ENCODE measurements at places on chromosomes 3 and 15. TPM values are rescaled to one million over a fixed set of nuclear protein-coding genes. Genes with fewer than 3 reads are reported as not detected.

The ETV5 gene
- total RNA-seq, result 41.4 TPM

GRCh38 chr3:74768010-74768409, 153.6 kb upstream of the CNTN3 start:
- no peaks in the 10 kb centered on the region for H3K27me3 ChIP-seq
- H3K4me1 ChIP-seq, result no peaks in the 10 kb centered on the region
- no peaks in the 10 kb centered on the region for H3K36me3 ChIP-seq
- no peak overlapping the region for H3K4me3 ChIP-seq
- no peak for DNase-seq

- no peaks in the 10 kb centered on the region for H3K36me3 ChIP-seq
- no peak overlapping the region for H3K27ac ChIP-seq
- no peaks in the 10 kb centered on the region for H3K27me3 ChIP-seq
- H3K4me1 ChIP-seq, result no peaks in the 10 kb centered on the region
- H3K4me3 ChIP-seq, result no peak overlapping the region
- no peak for DNase-seq
These were observed 106.6 kb upstream of the ALDH1A3 start for GRCh38 chr15:100772892-100773520.

GRCh38 chr3:341998-342397, 145.4 kb downstream of the CHL1 start:
- H3K4me3 ChIP-seq, result no peak overlapping the region
- H3K27ac ChIP-seq, result no peak overlapping the region
- H3K4me1 ChIP-seq, result peaks cover 7% of the 10 kb centered on the region
- no peak for DNase-seq

GRCh38 chr3:165217739-165218138, 21.6 kb upstream of the SLITRK3 start:
- H3K4me1 ChIP-seq, result no peaks in the 10 kb centered on the region
- no peaks in the 10 kb centered on the region for H3K27me3 ChIP-seq
- H3K27ac ChIP-seq, result no peak overlapping the region
- no peaks in the 10 kb centered on the region for H3K36me3 ChIP-seq
- no peak overlapping the region for H3K4me3 ChIP-seq
- no peak for DNase-seq

GRCh38 chr15:79257454-79257853, 25.1 kb upstream of the ANKRD34C start:
- H3K4me3 ChIP-seq, result no peak overlapping the region
- H3K4me1 ChIP-seq, result no peaks in the 10 kb centered on the region

- H3K36me3 ChIP-seq, result no peaks in the 10 kb centered on the region
- no peak for DNase-seq
- H3K4me3 ChIP-seq, result no peak overlapping the region
- H3K27me3 ChIP-seq, result peaks cover 24% of the 10 kb centered on the region
- no peaks in the 10 kb centered on the region for H3K4me1 ChIP-seq
These were observed 28.2 kb downstream of the GJD2 start for GRCh38 chr15:34726406-34727100.

The MTFMT gene
- total RNA-seq, result 31.3 TPM

DNA sequence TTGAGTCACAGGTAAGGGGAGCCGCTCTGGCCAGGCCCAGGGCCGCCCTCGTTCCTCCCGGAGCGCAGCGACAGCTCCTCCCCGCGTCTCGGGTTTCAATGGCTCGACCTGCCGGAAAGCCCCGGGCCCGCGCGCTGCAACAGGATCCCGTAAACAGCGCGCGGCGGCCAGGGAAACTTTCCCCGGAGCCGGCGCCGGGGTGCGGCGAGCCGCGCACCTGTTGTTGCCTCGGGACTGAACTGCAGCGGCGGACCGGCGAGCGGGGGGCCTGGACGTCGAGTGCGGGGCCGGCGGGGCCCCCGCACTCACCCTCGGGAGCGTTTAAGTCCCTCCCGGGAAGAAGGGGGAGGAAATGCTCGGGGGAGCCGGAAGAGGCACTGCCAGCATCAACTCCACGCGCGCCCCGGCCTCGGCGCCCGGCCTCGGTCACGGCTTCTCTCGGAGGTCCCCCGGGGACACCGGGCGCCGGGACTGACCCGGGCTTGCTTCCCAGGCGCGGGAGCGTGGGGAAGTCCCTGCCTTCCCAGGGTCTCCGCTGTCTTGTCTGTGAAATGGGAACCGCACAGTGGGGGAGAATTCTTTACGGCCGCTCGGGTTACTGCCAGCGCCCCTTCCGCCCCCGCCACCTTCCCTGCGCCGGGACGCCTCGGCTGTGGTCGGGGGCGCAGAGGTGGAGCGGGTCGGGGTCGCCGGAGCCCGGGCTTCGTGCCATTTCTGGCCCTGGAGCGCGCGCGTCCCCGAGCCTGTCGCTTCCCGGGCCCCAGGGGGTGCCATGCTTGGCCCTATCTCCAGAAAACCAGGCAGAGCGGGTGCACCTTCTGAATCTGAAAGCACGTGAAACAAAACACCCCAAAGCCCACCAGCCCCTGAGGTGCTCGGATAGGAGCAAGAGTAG, 7.5 kb upstream of the PGPEP1L start:
- peak overlapping the region; percentile 90 for H3K27ac ChIP-seq
- peak; percentile 79 for DNase-seq
- peak overlapping the region; percentile 79 for H3K4me3 ChIP-seq
- no peaks in the 10 kb centered on the region for H3K27me3 ChIP-seq
- H3K4me1 ChIP-seq, result peaks cover 26% of the 10 kb centered on the region

DNA sequence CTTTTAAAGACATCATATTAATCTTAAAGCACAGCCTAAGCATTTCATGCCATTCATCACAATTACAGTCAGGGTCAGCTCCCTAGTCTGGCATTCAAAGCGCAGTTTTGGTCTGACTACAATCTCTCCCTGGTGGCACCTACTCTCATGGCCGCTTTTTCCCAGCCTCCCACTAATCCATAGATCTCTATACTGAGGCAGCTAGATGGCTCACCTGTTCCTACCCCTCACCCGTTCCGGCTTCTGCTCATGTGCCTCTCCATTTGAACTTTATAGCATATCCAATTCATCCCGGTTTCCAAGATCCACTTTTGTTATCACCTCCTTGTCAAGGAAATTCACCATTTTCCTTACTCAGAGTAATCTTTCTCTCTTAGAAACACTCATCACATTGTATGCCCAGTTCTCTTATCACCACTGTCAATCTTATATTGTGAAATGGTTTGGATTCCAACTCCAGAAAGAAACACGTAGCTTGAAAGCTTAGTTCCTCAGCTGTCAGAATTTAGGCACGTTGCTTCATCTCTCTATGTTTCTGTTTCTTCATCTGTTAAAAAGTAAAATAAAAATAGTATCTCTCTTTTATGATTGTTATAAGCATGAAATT, 220.0 kb upstream of the UBE2E2 start:
- H3K4me1 ChIP-seq, result no peaks in the 10 kb centered on the region
- no peaks in the 10 kb centered on the region for H3K36me3 ChIP-seq
- no peak overlapping the region for H3K27ac ChIP-seq
- H3K27me3 ChIP-seq, result no peaks in the 10 kb centered on the region
- peak; percentile 35 for DNase-seq

The KNG1 gene
- not detected for total RNA-seq

DNA sequence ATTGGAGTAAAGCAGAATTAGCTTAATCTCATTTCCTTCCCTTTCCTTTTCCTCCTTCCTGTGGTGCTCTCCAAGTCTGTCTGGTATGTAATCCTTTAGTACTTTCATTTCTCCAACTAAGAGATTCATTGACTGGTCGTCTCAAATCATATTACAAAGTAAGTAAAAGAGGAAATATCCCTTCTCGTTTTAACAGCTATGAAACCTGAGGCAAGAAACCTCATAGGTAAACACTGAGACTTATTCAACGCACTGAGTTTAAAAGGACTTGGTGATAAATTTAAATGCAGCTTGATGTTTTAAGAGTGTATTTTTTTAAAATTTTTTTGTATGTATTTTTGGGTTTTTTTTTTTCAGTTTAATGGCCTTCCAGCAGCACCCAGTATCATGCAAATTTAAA, 117.2 kb upstream of the LRRC3B start:
- H3K27me3 ChIP-seq, result no peaks in the 10 kb centered on the region
- no peaks in the 10 kb centered on the region for H3K36me3 ChIP-seq
- H3K27ac ChIP-seq, result no peak overlapping the region

GRCh38 chr3:76886761-76887500, 153.0 kb upstream of the ROBO2 start:
- no peak for DNase-seq
- no peak overlapping the region for H3K4me3 ChIP-seq
- H3K27me3 ChIP-seq, result peaks cover 11% of the 10 kb centered on the region
- H3K4me1 ChIP-seq, result no peaks in the 10 kb centered on the region

- peak; percentile 62 for DNase-seq
- no peaks in the 10 kb centered on the region for H3K36me3 ChIP-seq
- H3K4me3 ChIP-seq, result no peak overlapping the region
- no peak overlapping the region for H3K27ac ChIP-seq
- no peaks in the 10 kb centered on the region for H3K27me3 ChIP-seq
These were observed 287.2 kb downstream of the CGGBP1 start for GRCh38 chr3:87771337-87772192.

- no peak overlapping the region for H3K4me3 ChIP-seq
- peak; percentile 43 for DNase-seq
- H3K27me3 ChIP-seq, result no peaks in the 10 kb centered on the region
- H3K4me1 ChIP-seq, result no peaks in the 10 kb centered on the region
- H3K36me3 ChIP-seq, result no peaks in the 10 kb centered on the region
These were observed 11.5 kb downstream of the ITPR1 start for GRCh38 chr3:4504340-4505261.

The SERPINI2 gene
- total RNA-seq, result not detected
